ENCODE measurements at places on chromosomes 5 and 9.

- DNase-seq = no peak
Observed at GRCh38 chr5:135253601-135254178, 145.3 kb downstream of the MACROH2A1 start.

DNA sequence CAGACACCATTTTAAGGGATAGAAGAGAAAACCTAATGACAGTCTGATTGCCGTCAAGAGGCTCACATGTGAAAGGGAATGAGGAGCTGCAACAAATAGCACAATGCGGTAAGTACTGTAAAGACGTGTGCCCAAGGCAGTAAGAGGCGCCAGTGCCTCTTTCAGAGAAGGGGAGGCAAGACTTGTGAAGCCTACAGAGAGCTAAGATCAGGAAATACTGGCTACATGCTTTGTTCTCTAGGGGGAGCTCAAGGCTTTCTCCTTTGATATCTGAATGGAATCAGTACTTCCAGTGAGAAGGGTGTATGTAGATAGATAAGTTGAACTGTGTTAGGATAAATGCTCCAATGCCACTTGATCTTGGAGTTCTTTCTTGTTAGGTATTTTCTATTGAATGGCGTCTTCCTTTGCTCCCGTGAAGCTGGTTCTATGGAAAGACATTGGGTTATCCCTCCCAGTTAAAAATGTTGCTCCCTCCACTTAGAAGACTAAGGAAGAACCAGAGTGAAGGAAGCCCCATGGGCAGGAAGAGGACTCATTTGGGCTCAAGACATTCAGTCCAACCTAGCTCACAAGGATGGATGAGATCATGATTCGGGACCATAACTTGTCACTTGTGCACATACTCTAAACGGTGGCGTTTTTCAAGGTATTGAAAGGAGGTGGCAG, 23.5 kb upstream of the ALDOB start:
- peak; percentile 73 for DNase-seq

- no peak for DNase-seq
Observed at GRCh38 chr5:119276978-119277377, 78.8 kb upstream of the TNFAIP8 start.

DNA sequence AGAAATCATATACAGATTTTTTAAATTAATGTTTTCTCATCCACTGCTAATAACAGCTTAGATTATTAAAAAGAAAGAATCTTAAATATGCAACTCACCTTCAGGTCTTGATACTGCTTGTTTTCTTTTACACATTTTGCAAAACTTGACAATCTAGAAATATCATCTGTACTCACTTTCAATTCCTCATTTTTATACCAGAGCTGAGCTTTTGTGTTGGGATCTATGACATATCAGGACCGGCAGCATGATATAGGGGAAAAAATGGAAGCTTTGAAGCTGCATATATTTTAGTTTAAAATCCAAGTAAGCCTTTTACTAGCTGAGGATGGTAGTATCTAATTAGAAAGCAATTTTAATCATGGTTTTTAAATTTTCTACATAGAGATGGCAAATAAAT, 75.7 kb upstream of the SMARCA2 start:
- no peak for DNase-seq

- DNase-seq = no peak
Observed at GRCh38 chr5:68086857-68087256, 128.7 kb upstream of the PIK3R1 start.

DNA sequence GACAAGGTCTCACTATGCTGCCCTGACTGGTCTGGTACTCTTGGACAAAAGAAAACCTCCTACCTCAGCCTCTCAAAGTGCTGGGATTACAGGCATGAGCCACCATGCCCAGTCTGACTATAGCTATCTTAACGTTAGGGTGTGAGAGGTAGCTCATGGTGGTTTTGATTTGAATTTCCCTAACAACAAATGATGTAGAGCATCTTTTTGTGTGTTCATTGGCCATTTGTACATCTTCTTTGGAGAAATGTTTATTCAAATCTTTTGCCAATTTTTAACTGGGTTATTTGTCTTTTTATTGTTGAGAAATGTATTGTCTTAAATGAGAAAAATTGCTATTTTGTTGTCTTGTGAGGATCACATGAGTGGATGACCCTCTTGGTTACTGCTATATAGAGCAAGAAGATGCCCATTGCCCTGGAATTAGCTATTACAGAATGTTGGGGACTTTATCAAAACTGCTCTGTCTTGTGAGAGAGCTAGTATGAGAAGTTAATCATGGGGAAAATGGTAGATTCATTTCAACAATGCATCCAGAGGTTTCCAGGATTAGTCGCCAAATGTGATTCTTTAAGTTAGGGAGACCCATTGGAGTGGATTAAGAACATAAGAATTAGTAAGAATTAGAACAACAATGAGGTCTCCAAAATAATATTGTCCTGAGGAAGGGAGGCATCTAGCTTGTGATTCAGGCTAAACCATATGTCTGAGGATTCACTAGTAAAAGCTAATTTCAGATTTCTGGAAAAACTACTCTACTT, 124.3 kb upstream of the MOCS2 start:
- no peak for DNase-seq

Data from NCI-H345 (cell line).